ENCODE measurements at places on chromosomes 2 and 18. TPM values are rescaled to one million over a fixed set of nuclear protein-coding genes. Genes with fewer than 3 reads are reported as not detected.

- no peak for DNase-seq
Measured at GRCh38 chr2:166042356-166042755, 85.5 kb downstream of the SCN1A start.

DNA sequence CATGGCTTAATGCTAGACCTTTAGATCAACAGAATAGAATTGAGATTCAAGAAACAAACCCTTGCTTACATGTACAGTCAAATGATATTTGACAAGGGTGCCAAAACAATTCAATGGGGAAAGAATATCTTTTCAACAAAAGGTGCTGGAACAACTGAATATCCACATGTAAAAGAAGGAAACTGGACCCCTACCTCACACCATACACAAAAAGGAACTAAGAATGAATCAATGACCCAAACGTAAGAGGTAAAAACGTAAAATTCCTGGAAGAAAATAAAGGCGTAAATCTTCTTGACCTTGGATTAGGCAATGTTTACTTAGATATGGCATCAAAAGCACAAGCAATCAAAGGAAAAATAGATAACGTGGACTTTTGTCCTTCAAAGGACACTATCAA is 43.1 kb downstream of the BAZ2B start:
- no peak for DNase-seq

GRCh38 chr2:197308585-197308984 is 2.0 kb downstream of the ANKRD44 start:
- DNase-seq = no peak

DNA sequence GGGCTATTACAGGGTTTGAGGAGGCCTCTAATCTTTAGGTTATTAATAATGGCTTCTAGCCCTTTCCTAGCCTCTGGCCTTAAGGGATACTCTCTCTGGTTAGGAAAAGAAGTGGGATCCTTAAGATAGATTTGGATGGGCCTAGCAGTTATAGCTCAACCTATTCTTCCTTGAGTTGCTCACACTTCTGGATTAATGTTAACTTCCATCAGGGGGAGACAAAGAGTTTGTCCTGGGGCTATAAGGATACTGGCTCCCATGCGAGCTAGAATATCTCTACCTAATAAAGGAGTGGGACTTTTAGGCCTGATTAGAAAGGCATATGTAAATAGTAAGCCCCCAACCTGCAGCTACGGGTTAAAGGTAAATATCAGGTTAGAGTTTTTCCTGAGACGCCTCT is 14.3 kb upstream of the PTH2R start:
- DNase-seq = no peak

GRCh38 chr18:23126376-23127056 is 8.8 kb upstream of the CABLES1 start:
- DNase-seq = no peak

DNA sequence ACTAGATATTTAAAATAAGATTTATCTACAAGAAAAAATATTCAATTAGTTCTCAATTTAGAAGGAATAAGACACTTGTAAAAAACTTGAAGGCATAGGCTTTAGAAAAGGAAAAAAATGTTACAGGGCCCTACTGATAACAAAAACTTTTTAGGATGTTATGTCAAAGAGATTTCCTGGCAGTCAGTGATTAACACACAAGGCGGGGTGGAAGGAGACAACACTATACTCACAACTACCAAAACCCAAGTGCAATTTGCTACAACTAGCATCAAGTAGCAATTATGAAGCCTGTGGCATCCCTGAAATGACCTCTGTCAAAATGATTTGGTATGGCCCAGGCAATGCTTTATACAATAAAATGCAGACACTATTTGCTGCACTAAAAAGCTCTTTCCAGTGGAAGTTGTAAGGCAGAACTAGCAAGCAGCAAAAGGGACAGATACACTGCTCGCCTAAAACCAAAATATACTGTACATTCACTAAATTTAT is 15.3 kb downstream of the STRN start:
- no peak for DNase-seq

DNA sequence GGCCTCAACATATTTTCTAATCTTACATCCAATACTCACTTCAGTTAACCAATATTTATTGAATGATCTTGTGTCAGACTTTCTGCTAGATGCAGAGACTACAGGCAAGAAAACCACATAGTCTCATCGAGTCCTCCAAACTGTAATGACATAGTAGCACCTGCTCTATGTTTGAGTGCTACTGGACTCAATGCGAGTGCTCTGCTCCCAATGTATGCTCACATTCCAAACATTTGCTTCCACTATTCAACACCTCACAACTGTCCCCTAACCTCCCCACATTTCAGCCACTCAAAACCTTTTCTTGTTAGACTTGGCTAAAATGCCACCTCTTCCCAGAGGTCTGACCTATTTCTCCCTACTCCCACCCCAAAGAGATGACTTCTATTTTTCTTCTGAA is 65.2 kb downstream of the SLC66A3 start:
- DNase-seq = no peak

DNA sequence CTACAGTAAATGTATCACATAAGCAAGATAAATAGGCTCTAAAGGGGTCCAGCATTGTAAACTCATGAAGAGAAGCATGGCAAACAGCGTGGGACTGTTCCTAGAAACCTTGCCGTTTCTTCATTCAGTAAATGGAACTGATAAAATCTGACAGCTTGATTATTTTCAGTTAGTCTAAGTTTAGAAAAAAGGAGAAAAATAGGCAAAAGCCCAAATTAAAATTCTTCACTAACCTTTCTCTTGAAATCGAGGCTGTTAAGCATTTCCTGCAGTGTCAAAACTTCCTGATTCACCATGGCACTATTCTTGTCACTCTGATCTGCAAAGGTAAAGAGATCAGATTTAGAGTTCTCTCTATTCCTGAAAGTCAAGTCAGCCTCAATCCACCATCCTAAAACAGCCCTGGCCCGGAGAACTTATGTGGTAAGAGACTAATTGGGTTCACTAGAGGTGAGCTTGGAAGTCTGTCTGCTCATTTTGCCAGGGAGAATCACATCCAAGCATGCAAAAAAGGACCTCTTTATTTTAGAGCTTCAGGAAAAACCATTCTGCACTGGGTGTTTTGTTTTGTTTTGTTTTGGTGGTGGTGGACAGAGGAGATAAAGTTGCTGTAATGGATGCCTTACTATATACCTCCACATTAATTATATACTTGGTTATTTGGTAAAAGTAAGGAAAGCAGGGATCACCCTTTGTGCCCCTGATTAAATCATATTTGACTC is 52.4 kb upstream of the STAT1 start:
- DNase-seq = no peak

GEN1 gene
- total RNA-seq = 6.3 TPM

- no peak for DNase-seq
Measured at GRCh38 chr2:177767768-177768167, 304.8 kb downstream of the PDE11A start.

MFSD2B gene
- total RNA-seq = 0.68 TPM

DNA sequence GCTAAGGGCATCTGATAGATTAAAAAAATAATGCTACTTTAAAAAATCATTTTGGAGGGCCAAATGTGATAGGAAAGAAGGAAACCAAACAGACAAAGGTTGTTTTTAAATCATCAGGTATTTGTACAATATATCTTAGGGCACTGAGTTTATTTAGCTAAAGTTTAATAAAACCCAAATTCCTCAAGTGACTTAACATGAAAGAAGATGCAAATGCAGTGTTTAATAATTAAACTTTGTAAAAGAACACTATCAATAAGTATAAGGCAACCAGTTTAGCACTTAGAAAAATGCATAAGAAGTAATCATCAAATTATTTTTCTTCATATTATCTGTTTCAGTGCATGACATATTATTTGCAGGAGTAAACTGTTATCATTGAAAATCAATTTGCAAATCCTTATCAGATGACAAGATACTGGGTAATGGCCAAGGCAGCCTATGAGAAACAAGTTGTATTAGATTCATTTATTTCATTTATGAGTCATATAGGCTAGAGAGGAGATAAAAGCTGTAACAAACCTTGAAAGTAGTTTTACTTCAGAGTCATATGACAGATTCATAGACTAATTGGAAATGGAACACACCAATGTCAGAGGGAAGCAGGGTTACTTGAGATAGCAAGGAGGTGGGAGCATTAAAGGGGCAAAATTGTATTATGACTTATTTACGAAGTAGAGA is 165.5 kb downstream of the GCA start:
- no peak for DNase-seq

APLF gene
- 4.2 TPM for total RNA-seq

DNA sequence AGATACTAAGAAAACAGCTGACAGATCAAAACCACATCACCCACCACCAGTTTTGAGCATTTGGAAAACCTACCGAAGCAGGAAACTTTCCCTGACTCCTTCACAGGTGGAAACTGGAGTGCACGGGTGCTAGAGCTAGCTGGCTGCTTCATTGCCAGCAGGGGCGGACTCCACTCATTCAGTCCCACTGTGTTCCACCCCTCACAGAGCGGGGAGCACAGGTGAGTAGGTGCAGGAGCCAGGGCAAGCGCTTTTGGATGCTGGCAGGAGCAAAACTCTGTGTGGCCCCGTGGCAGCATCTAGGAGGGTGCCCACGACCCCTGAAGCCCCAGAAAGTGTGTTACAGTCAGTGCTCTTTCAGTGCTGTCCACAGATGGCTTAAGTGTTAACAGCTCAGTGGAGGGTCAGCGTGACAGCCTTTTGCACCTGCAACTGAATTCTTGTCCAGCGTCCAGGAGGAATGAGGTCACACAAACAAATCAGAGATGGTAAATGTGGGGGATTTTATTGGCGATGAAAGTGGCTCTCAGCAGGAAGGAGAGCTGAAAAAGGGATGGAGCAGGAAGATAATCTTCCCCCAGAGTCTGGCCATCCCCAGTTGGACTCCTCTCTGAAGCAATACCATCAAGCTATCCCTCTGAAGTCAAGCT is 71.1 kb downstream of the TMEM163 start:
- no peak for DNase-seq

- no peak for DNase-seq
Measured at GRCh38 chr2:178805457-178805856, 1.8 kb downstream of the TTN start.

DNA sequence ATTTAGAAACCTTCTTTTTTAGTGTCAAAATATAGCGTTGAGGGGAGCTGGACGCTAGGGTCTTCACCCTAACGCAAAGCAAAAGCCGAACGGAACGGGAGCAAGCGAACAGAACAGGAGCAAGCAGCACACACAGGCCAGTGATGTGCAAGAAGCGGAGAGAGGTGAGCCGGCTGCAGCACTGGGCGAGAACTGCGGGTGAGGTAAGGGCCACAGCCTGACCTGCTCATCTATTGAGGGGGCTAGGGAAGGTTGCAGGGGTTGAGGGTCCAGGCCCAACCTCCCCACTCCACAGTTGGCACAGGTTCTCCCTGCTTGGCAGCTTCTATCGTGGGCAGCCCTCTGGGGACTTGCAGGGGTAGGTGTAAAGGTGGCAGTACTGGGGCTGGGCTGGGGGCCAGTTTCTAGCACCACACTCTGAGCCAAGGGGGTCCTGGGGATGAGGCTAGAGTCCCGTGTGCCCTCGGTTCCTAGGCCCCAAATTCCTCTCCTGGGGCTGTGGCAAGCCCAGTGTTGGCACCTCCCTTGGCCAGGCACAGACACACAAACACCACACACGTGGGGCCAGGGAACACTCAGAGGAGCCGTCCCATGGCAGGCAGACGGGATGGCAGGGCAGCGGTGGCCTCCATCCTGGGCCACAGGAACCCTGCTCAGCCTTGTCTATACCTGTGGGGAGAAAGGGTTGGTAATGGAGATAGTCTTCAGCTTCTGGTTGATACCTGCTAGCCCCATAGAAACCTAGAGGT is 1.2 kb upstream of the ABCB6 start:
- no peak for DNase-seq

GRCh38 chr2:118122594-118123281 is 34.5 kb downstream of the INSIG2 start:
- DNase-seq = no peak

DNA sequence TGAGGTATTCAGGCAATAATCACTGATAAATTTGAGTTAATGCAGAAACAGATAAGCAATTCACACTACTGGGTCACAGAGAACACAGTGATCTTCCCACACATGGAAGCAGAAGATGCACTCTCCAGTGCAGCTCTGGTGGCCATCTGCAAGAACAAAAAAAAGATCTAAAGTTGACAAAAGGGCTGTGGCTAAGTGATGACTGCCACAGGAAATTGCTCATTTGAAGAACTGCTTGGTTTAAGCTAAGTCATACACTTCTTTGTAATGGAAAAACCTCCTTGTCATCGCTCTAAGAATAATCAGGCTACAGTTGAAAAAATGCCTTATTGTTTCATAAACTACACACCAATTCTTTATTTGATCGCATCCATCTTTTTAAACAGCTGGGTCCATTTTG is 115.1 kb downstream of the DTNB start:
- peak; percentile 15 for DNase-seq

FNDC4 gene
- total RNA-seq = 0.49 TPM

- DNase-seq = no peak
Measured at GRCh38 chr18:54607213-54608027, 16.4 kb downstream of the DYNAP start.

GRCh38 chr2:44981714-44982108 is 27.5 kb downstream of the SIX2 start:
- peak; percentile 69 for DNase-seq
